ENCODE measurements at places on chromosomes 16 and 17. TPM values are rescaled to one million over a fixed set of nuclear protein-coding genes. Genes with fewer than 3 reads are reported as not detected.

DNA sequence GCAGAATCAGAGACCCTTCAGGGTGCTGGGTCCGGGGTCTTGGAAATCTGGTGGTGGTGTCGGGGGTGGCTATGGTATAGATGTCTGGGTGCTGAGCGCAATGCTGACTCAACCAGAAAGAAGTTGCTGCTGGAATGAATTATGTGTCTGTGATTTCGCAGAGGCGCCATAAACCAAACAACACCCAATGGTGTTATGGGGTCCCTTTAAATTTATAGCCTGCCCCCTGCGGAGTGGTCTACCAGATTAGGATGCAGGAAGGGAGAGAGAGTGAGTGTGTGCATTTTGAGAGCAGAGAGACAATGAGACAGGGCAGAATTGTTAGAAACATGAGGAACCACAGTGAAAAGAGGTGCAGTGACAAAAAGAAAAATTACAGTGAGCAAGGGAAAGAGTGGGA is 100.7 kb upstream of the CDH11 start:
- DNase-seq, result no peak

- no peak for DNase-seq
These were observed 73.4 kb downstream of the MPRIP start for GRCh38 chr17:17115620-17116019.

DNA sequence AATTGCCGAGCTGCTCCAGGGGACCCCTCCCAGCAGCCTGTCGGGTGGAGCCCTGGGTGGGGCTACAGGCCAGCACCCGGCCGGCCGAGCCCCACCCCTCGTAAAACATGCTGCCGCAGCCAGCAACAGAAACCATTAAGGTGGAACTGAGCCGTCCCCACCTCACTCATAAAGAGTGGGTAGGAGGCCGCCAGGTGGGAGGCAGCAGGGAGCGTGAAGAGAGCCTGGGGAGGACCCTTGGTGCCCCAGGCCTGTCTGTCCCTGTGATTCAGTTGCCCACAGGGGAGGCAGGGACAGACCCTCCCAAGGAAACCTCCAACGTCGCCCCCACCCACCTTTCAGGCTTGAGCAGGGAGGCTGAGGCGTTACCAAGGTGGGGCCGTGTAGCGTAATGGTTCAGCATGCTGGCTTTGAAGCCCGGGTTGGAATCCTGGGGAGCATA is 8.4 kb downstream of the FOXN1 start:
- DNase-seq, result no peak

The MT1G gene
- not detected for total RNA-seq

The COQ7 gene
- total RNA-seq, result 45.4 TPM

- DNase-seq, result no peak
These were observed 12.9 kb downstream of the RPUSD1 start for GRCh38 chr16:775236-775796.

The ZSCAN32 gene
- total RNA-seq, result 5.9 TPM

DNA sequence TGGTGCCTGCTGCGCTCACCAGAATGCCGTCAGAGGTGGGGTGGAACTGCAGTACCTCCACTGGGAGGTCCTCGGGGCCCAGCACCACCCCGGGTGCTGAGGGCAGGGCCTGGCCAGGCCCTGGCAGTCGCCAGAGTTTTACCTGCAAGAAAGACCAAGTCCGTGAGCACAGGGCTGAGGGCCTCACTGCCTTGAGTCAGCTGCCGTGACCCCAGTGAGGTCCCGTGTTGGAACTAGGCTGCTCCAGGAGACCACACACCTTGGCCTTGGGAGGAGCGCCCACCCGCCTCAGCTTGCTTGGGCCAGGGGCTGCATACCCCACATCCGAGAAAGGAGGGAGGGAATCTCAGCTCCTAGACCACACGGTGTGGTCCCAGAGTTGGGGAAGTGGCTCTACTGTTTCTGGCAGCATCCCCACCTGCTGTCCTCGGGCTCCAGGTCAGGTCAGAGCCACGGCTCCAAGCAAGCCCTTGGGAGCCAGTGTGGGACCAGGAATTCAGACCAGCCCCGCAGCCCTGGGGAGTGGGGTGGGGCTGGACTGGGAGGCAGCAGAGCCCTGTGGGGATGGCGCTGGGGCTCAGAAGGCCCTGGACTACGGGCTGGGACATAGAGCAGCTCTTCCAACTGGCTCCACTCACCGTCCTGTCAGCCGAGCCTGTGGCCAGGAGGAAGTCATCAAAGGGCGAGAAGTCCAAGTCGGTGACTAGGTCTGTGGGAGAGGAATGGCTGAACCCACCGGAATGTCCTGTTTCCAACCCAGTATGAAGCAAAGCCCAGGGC is 8.7 kb downstream of the CORO7 start:
- DNase-seq, result peak; percentile 48

Measured in left ventricle myocardium inferior (tissue), 1 donor.